Activated CD4-positive, alpha-beta memory T cell treated with anti-CD3 and anti-CD28 coated beads, Interleukin-2, amount 10 ng/mL, durations not matched to agents 7 days and 5 days (primary cell): ENCODE measurements at places on chromosomes 7 and 10. TPM values are rescaled to one million over a fixed set of nuclear protein-coding genes. Genes with fewer than 3 reads are reported as not detected.

GRCh38 chr10:110865186-110865808 is 6.4 kb upstream of the PDCD4 start:
- H3K4me3 ChIP-seq = peak overlapping the region; percentile 73
- peaks cover 92% of the 10 kb centered on the region for H3K4me1 ChIP-seq
- H3K36me3 ChIP-seq = peaks cover 4% of the 10 kb centered on the region

DNA sequence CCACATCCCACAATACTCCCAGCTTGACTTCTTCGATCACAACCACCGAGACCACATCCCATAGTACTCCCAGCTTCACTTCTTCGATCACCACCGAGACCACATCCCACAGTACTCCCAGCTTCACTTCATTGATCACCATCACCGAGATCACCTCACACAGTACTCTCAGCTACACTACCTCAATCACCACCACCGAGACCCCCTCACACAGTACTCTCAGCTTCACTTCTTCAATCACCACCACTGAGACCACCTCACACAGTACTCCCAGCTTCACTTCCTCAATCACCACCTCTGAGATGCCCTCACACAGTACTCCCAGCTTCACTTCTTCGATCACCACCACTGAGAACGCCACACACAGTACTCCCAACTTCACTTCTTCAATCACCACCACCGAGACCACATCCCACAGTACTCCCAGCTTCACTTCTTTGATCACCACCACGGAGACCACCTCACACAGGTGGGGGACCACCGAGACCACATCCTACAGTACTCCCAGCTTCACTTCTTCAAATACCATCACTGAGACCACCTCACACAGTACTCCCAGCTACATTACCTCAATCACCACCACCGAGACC is 8.6 kb downstream of the MUC3A start:
- peaks cover 1% of the 10 kb centered on the region for H3K27me3 ChIP-seq
- H3K27ac ChIP-seq = no peak overlapping the region
- no peak for DNase-seq

DNA sequence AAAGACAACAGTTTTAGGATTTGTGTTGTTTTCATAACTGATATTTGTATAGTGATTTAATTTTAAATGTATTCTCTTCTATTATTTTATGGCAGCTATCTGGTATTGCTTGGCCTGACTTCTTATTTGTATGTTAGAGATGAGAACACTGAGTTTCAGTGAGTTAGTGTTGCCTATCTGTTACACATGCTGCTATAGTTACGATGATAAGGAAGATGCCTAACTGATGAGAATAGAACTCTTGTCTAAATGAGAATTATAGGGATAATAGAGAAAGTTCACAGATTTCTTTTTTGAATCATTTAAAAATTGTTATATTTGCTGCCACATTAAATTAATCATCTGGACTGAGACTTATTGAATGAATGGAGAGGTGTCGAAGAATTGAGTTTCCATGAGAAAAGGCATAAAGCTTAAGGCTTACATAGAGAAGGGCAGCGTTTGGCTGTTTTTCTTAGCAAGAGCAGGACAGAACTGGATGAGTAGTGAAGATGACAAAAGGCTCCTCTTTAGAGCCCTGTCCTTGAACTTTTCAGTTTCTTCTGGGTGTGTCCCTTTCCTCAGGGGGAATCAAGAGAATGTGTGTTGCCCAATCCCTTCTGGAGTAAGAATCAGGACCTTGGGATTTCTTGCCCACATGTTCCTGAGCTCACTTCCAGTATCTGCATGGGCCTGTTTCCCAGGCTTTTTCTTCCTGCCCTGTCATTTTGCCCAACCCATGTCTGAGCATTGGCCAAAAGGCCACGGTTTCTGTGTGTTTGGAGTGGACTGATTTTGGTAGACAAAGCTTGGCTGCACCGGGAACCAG is 195.6 kb upstream of the CSTF2T start:
- H3K4me3 ChIP-seq = no peak overlapping the region
- no peak for DNase-seq
- no peaks in the 10 kb centered on the region for H3K4me1 ChIP-seq
- H3K27me3 ChIP-seq = no peaks in the 10 kb centered on the region

- no peaks in the 10 kb centered on the region for H3K36me3 ChIP-seq
- no peak for DNase-seq
- H3K4me3 ChIP-seq = no peak overlapping the region
- H3K27ac ChIP-seq = no peak overlapping the region
- no peaks in the 10 kb centered on the region for H3K27me3 ChIP-seq
Observed at GRCh38 chr10:101832325-101832771, 11.3 kb downstream of the KCNIP2 start.

DNA sequence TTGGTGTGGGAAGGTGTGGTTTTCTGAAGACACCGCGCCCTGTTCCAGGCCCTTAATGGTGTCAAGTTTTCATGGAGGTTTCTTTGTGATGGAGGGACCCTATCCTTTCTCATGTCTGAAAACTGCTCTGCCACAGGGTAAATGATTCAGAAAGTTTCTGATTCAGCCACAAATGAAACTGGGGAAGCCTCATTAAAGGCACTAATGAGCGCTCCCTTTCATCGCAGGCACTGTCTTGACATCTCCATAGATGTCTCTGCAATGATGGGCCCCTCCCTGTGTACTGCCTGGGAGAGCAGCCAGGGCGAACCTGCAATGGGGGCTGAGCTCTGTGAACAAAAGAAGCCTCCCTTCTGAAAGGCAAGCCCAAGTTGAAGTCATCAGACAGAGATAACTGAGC is 355.3 kb downstream of the PRPF18 start:
- H3K27ac ChIP-seq = no peak overlapping the region
- no peaks in the 10 kb centered on the region for H3K36me3 ChIP-seq
- DNase-seq = no peak
- no peak overlapping the region for H3K4me3 ChIP-seq
- no peaks in the 10 kb centered on the region for H3K4me1 ChIP-seq

DNA sequence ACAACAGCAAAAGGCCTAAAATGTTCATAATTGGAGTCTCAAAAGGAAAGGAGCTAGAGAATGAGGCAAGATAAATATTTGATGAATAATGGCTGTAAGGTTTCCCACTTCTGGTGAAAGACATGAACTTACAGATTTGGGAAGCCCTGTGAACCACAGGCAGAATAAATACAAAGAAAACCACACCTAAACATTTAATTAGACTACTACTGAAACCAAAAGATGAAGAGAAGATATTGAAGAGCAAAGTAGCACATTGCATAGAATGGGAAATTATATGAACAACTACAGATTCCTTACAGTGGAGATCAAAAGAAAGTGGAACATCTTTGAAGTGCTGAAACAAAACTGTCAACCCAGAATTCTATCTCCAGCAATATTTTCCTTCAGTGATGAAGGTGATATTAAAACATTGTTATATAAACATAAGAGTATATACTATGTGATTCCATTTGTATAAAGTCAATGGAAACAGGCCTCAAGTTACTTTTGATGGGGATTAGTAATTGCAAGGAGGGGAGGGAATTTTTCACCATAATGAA is 191.3 kb upstream of the KAT6B start:
- no peak for DNase-seq
- H3K4me1 ChIP-seq = no peaks in the 10 kb centered on the region
- peaks cover 29% of the 10 kb centered on the region for H3K36me3 ChIP-seq
- H3K4me3 ChIP-seq = no peak overlapping the region
- H3K27me3 ChIP-seq = no peaks in the 10 kb centered on the region

DNA sequence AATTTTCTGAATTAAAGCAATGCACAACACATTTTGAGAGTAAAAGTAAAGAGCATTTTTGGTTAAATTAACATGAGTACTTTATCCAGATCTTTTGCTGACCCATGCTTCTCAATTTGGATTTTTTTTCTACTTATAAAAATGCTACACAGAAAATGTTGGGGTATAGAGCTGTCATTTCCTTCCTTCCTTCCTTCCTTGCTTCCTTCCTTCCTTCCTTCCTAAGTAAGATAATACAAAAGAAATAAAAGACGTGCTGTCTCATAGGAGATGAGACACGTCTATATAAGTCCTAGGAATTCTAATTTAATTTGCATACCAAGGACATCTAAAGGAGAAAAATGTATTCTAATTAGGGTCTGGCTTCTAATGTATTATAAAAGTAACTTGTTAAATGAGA is 31.0 kb upstream of the CAV2 start:
- DNase-seq = no peak
- H3K4me1 ChIP-seq = no peaks in the 10 kb centered on the region
- no peaks in the 10 kb centered on the region for H3K36me3 ChIP-seq
- no peak overlapping the region for H3K27ac ChIP-seq
- H3K27me3 ChIP-seq = peaks cover 3% of the 10 kb centered on the region

GRCh38 chr7:86848226-86848625 is 204.5 kb downstream of the GRM3 start:
- H3K36me3 ChIP-seq = no peaks in the 10 kb centered on the region
- DNase-seq = no peak
- no peak overlapping the region for H3K4me3 ChIP-seq
- no peaks in the 10 kb centered on the region for H3K4me1 ChIP-seq

GRCh38 chr10:77513781-77514331 is 123.8 kb downstream of the KCNMA1 start:
- no peak for DNase-seq
- no peaks in the 10 kb centered on the region for H3K36me3 ChIP-seq
- no peaks in the 10 kb centered on the region for H3K4me1 ChIP-seq
- no peak overlapping the region for H3K4me3 ChIP-seq
- H3K27me3 ChIP-seq = no peaks in the 10 kb centered on the region
- no peak overlapping the region for H3K27ac ChIP-seq

DNA sequence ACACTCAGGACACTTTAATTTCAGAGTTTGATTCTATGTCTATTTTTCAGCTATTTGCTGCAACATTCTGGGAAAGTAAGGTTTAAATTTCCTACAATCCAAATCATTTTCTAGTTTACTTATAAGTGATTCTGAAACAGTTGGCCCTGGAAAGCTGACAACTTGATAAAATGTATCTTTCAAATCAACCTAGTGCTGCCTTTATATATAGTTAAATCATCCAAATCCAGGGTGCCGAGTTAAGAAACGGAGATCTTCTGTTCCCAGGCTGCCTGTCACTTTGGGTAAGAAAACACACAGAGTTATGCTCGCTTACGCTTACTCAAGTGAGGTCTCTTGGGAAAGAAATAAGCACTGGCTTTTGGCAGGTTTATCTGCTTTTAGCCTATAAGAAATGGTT is 175.0 kb downstream of the POU6F2 start:
- no peak overlapping the region for H3K27ac ChIP-seq
- H3K36me3 ChIP-seq = no peaks in the 10 kb centered on the region
- no peak for DNase-seq
- H3K27me3 ChIP-seq = no peaks in the 10 kb centered on the region
- no peak overlapping the region for H3K4me3 ChIP-seq

- peaks cover 5% of the 10 kb centered on the region for H3K27me3 ChIP-seq
- H3K27ac ChIP-seq = no peak overlapping the region
- H3K4me1 ChIP-seq = no peaks in the 10 kb centered on the region
- DNase-seq = no peak
Observed at GRCh38 chr7:108329514-108329913, 126.7 kb downstream of the NRCAM start.

DNA sequence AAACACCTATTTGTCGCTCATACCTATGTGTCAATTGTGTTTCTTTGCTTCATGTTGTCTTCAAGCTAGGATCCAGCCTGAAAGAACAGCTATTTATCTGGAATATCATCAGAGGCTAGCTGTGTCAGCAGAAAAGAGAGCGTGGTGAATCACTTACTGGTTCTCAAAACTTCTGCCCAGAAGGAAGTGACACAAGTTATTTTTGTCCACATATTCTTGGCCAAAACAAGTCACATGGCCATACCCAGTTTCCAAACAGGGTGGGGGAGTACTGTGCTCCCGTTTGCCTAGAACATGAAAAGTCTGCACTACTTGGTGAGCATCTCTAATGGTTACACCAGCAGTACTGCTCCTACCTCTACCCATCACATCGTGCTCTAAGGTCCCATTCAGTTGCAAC is 160.9 kb upstream of the CSTF2T start:
- H3K27ac ChIP-seq = no peak overlapping the region
- peaks cover 5% of the 10 kb centered on the region for H3K4me1 ChIP-seq
- no peaks in the 10 kb centered on the region for H3K27me3 ChIP-seq
- no peaks in the 10 kb centered on the region for H3K36me3 ChIP-seq
- no peak for DNase-seq

DNA sequence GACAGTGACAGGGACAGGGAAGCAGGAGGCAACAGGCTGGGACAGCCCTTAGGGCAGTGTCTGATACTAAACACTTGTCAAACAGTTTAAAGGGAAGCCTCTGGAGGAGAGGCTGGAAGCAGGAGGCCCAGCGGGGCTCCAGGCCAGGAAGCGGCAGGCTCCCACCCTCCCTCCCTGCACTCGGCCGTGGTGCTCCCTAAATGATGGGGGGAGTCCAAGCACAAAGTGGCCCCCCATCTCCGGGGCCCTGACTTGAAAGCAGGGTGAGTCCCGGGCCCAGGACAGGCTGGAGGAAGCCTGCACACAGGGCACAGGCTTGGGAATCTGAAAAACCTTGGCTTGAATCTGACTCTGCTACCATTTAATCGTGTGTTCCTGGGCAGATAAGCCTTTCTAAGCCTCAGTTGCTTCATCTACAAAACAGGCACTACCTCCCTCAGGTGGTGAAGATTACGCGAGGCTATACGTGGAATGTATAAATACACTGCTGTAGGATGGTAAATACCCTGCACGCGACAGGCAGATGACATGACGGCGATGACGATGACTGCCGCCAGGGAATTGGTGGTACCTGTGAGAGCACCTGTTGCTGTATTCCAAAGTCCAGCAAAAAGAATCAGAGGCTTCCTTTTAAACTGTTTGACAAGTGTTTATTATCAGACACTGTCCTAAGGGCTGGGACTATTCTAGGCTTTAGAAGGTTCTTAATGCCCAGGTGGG is 34.1 kb downstream of the GBX1 start:
- DNase-seq = no peak
- H3K27ac ChIP-seq = no peak overlapping the region
- no peaks in the 10 kb centered on the region for H3K4me1 ChIP-seq
- no peaks in the 10 kb centered on the region for H3K27me3 ChIP-seq
- H3K36me3 ChIP-seq = no peaks in the 10 kb centered on the region

- no peak for DNase-seq
- no peaks in the 10 kb centered on the region for H3K36me3 ChIP-seq
- no peaks in the 10 kb centered on the region for H3K27me3 ChIP-seq
- H3K27ac ChIP-seq = no peak overlapping the region
- H3K4me3 ChIP-seq = no peak overlapping the region
Observed at GRCh38 chr10:60661637-60662036, 116.6 kb upstream of the CDK1 start.

- H3K27ac ChIP-seq = no peak overlapping the region
- H3K4me3 ChIP-seq = no peak overlapping the region
- no peaks in the 10 kb centered on the region for H3K27me3 ChIP-seq
- no peaks in the 10 kb centered on the region for H3K36me3 ChIP-seq
- no peaks in the 10 kb centered on the region for H3K4me1 ChIP-seq
Observed at GRCh38 chr10:44417761-44418160, 32.9 kb upstream of the CXCL12 start.

GRCh38 chr10:130857631-130858295 is 453.8 kb downstream of the TCERG1L start:
- no peak for DNase-seq
- no peak overlapping the region for H3K27ac ChIP-seq
- no peaks in the 10 kb centered on the region for H3K36me3 ChIP-seq
- no peaks in the 10 kb centered on the region for H3K27me3 ChIP-seq
- no peaks in the 10 kb centered on the region for H3K4me1 ChIP-seq

The HOXA9 gene
- total RNA-seq = not detected

The HHEX gene
- total RNA-seq = 0.13 TPM

The TSPAN12 gene
- total RNA-seq = not detected

The TTYH3 gene
- 9.7 TPM for total RNA-seq

The ATAD1 gene
- 38.5 TPM for total RNA-seq

The TUBAL3 gene
- not detected for total RNA-seq
